Urinary bladder (tissue), 4 donors: ENCODE measurements at places on chromosomes 6 and 20. TPM values are rescaled to one million over a fixed set of nuclear protein-coding genes. Genes with fewer than 3 reads are reported as not detected.

JPH2 gene
- 40.5 TPM for total RNA-seq

TMC2 gene
- 0.16 TPM for total RNA-seq

SAMD5 gene
- 45.9 TPM for total RNA-seq

PRRT1 gene
- 0.42 TPM for total RNA-seq

DNA sequence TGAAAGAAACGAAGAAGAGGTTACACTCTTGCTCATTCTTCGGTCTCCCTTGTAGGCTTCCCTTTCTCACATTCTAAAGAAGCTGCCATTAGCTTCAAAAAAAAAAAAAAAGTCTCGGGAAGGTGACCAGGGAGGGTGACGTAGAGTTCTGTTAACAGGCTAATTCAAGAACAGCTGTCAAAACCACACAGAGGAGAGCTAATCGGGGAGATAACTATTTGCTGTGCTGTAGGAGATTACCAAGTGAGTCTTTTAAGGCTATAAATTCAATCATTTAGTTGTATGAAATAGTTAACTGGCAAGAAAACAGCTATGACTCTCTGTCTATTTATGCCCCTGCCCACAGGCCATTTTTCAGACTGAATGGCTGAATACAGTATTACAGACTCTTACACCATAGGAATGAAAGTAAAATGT lies 256.8 kb downstream of the SYNE1 start:
- peak; percentile 59 for DNase-seq

PANK2 gene
- total RNA-seq = 53.4 TPM

DNA sequence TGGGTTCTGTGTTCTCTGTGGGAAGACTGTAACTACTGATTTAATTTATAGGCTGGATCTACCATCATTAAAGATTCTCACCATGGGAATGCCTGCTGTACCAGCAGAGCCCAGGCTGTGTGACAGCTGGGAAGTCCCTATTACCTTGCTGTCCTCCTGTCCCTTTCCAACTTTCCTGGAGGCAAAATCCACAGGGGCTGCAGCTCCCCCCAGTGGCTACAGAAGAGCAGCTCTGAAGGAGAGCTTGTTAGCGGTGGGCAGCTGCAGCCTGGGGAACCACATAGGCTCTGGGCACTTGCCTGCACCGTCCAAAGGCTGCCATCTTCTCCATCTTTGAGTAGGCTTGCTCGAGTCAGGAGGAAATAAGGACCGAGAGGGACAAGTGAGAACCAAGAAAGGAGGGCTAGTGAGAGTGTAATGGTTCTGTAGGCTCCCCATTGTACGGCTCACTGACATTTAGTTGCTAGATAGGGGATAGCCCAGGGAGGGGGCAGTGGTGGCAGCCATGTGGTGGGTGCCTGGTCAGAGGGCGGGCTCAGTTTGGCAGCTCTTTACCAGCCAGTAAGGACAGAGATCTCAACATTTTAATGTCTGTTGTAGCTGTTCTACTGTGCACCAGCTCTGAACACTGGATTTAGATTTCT lies 155.1 kb upstream of the MLIP start:
- DNase-seq = no peak

DNA sequence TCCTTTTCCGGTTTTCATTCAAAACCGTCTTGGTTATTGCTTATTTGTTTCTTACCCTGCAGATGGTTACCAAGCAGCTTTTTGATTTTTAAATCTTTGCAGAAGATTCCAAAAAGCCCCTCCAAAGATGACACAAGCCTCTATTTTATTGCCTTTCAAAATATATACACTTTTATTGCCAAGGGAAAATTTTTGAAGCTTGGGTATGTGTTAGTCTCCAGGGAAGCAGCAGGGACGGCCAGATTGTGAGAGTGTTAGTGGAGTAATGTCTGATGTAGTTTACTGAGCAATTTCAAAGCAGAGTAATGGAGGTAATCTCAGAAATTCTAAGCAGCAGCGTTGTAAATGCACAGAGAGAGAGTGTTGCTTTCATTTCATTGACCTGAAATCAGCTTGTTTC lies 193.8 kb downstream of the FARS2 start:
- no peak for DNase-seq

- no peak for DNase-seq
Measured at GRCh38 chr6:137766596-137767370, 100.3 kb upstream of the TNFAIP3 start.

DNA sequence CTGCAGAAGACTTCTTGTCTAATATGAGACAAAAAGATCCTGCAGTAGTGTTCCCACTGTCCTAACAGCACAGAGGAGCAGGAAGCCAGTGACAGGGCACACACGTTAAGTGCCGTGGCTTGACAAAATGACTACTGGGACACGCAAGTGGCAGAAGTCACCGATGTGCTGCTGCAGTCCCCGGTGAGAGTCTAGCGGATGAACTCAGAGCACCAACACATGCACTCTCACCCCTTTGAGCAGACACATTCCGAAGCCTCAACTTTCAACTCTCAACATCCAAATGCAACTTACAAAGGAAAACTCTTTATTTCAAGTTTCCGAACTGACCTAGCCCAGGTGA lies 898 bp downstream of the LAMA4 start:
- no peak for DNase-seq

DNA sequence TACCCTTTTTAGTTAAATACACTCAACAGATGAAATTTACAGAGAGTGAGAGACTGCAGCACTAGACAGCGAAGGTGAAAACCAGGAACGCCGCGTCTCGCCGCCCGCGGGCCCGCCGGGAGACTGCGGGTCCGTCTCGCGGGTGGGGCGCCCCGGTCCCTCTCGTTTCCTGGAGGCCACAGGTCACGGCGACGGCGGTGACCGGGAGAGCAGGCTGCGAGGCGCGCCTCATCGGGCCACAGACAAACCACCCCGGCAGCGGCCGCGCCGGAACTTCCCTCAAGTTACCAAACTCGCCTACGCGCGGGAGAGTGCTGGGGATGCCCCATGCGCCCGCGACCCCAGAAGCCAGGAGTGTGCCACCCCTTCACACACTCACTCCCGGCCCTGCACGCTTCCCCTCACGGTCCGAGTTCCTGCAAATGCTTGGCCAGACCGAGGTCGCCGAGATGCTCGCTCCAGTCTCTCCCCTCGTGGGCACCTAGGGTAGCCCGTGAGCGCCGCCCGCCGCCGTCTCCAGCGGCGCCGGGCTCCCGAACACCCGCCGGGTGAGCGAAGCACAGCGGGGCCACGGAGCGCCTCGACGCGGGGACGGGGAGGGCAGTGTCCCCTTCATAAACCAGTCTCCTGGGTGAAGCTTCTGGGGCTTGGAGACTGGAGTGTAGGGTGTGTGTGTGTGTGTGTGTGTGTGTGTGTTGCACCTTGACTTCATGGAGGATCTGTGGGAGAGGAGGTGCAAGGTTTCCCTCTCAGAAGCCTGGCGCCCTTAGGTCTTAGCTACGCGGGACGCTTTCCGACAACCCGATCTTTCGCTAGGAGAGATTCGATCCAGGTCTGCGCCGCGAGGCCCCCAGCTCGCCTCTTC lies 1.4 kb downstream of the BACH2 start:
- no peak for DNase-seq

DUSP15 gene
- total RNA-seq = 1.4 TPM

OR10C1 gene
- total RNA-seq = not detected

DNA sequence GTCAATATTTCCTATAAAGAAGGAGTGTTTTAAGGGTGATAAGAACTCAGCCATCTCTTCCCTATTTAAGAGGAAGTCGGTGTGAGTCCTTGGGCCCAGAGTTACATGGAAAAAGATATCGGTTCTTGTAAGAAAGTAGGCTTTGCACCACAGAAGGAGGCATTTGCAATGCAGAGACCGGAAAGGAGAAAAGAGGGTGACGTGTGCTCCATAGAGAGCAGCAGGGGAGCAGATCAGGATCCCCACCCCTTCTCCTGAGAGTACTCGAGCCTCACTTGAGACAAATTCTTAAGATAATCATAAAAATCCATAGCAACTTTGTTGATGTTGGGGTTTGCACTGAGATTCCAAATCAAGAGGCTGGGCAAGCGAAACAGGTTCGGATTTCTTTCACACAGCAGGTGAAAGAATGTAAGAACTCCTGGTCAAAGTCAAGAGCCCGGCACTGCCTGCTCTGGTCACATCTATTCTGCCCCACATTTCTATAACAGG lies 27.8 kb downstream of the FOXA2 start:
- no peak for DNase-seq

- no peak for DNase-seq
Measured at GRCh38 chr6:11812951-11813350, 34.3 kb upstream of the ADTRP start.

GRCh38 chr6:84329516-84329915 lies 102.1 kb upstream of the CEP162 start:
- DNase-seq = no peak

CRISP2 gene
- total RNA-seq = not detected

DNA sequence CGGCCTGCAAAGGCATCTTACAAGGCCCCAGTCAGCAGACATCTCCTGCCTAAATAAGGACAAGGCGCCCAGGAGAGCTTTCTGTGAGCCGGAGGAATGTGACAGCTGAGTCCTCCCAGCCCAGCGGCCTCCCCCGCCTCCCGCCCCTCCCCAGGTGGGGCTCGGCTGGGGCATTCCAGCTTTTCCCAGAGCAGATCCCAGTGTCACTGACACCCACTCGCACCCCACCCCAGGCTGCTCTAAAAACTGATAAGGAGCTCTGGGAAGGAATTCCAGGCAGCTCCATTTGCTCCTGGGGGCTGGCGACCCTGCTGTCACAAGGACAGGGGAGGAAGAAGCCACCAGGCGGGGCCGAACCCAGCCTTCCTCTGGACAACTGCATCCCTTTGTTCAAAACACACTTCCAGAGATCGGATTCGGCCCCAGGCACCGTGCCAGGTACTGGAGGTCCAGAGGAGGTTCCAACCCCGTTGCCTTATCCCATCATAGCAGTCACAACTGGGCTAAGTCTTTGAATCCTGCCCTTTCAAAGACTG lies 49.7 kb downstream of the JPH2 start:
- no peak for DNase-seq

MYB gene
- 2.1 TPM for total RNA-seq

DNA sequence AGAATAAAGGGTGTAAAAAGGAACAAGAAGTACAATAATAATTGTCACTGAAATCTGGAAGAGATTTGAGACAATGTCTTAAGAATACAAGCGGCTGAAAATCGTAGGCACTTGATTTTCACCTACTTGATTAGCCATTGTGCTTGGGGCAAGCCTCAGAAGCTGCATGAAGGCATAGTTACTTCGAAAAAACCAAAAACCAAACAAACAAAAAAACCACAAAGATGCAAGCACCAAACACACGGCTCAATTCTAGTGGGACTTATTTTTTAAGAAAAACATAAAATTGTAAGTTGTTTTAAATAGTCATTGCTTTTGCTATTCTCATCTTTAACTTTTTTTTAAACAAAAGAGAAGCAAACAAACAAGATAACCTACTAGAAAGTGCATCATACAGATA lies 235.6 kb downstream of the OGFRL1 start:
- no peak for DNase-seq

DNA sequence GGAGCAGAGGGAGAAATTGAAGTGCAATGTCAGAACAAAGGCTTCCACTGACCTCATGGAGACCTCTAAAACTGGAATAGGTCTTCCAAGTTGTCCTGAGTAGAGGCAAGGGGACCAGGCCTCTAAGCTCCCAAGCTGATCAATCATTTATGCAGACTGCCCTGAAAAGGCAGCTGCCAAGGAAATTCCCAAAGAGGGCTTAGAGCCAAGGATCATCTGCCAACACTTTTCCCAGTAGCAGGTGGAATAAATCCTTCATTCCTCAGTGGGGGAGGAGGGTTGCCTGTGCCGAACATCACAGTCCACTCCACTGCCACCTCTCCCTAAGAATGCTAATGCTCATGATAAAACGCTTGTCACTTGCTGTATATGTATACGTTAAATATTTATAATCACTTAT lies 29.3 kb upstream of the RALY start:
- DNase-seq = no peak

- no peak for DNase-seq
Measured at GRCh38 chr20:37775200-37775599, 81.4 kb downstream of the CTNNBL1 start.

DNA sequence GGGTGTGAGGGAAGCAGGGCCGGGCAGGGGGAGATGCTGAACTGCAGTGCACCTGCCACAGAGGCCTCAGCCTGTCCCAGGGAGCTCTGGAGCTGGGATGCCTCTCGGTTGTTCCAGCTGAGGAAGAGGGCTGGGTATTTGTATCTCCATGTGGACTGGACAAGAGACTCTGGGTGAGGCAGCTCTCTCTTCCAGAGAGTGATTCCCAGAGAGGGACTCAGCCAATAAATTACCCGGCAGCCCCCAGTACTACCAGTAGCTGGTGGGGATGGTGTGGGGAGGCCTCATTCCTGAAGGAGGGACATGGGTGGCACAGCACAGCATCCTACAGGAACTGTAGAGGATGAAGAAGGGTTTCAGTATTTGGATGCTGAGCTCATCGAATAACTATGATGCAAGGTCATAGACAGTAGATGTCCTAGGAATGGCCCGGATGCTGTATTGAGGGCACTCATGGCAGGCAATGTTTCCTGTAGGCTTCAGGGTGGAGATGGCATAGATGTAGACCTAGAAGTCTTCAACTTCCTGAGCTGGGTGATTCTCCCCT lies 1.4 kb downstream of the FGD2 start:
- DNase-seq = no peak

- DNase-seq = no peak
Measured at GRCh38 chr6:148907573-148907972, 160.7 kb downstream of the UST start.

DNA sequence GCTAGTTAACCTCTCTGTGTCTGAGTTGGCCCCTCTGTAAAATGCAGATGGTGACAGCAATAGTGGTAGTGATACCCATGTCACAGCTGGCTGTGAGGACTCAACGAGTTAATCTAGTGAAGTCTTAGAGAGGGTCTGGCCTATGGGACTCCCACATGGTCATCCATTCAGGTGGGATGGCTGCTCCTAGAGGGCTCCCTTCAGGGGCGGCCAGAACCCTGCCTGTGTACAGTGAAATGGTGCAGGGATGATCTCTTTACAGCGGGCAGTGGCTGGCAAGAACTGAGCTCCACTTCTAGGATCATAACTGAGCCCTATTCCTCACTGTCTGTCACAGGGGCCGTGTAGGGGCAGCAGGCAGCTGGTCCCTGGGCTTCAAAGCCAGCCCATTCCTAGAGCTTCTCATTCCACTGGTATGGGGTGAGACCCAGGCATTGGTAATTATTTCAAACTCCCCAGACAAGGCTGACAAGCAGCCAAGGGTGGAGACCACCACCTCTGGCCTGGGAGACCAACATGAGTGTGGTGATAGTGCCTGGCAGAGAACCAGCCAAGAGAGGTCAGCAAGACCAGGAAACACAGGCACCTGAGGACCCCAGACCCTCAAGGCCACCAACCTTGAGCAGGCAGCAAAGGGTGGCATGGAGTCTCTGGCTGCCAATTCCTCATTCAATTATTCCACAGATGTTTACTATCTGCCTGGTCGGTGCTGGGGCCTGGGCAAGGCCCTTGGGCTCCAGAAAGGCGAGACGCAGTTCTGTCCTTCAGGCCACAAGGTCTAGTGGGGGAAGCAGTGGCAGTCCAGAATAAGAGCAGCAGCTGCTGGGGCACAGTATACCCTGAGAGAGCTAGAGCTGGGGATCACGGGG lies 103.4 kb downstream of the MRPL14 start:
- no peak for DNase-seq

BPIFA1 gene
- total RNA-seq = not detected

- no peak for DNase-seq
Measured at GRCh38 chr20:277496-277781, 13.1 kb downstream of the C20orf96 start.

GRCh38 chr20:10474606-10475184 lies 39.6 kb downstream of the SLX4IP start:
- no peak for DNase-seq

CAP2 gene
- 19.0 TPM for total RNA-seq

GRCh38 chr20:5908981-5909380 lies 41.4 kb downstream of the TRMT6 start:
- no peak for DNase-seq

- no peak for DNase-seq
Measured at GRCh38 chr20:33522256-33522820, 32.4 kb downstream of the CBFA2T2 start.

GRCh38 chr6:63886341-63886740 lies 250.7 kb downstream of the PHF3 start:
- DNase-seq = no peak
